ENCODE measurements at places on chromosomes 7 and 10. TPM values are rescaled to one million over a fixed set of nuclear protein-coding genes. Genes with fewer than 3 reads are reported as not detected.

Gene FANK1
- 1.3 TPM for total RNA-seq

Gene LRRC18
- under 0.01 TPM for total RNA-seq

Gene RSU1
- total RNA-seq: 70.1 TPM

Gene TMEM184A
- total RNA-seq: not detected

Gene SLF2
- total RNA-seq: 37.5 TPM

All from smooth muscle cell of trachea (primary cell).